IMR-90 (cell line): ENCODE measurements at places on chromosomes 5 and 9.

DNA sequence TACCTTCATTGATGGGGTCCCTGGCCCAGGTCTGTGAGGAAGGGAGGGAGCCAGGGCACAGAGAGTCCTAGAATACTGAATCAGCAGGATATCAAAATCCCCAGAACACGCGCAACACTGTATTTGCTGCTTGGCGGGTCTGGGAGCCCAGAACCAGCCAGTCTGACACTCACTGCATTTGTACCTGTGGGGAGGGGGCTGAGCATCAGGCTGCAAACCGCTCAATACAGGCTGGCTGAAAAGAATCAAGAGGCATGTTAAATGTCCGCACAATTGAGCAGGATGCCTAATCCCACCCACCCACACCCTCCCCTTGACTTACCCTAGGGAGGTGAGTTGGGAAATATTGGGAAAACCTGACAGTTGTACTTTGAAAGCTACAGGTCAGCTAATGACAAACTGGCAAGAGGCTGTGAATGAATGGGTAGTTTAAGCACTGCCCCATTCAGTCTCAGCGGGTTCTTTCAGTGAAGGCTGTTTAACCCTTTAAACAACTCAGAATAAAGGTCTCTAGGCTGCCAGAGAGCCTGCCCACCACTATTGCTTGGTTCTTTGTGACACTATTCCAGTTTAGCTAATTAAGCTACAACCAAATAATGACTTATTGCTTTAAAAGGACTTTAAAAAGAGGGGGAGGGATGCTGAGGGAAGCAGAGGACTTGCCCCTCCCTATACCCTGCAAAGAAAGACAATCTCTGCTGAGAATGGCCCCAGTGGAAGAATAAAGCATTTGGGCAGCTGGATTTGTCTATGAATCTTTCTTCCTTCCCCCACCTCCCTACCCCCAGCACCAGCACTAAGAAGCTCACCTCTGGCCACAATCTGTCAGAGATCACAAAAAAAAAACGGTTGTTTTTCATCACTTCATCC lies 5.0 kb downstream of the SPRY4 start:
- no peak for DNase-seq

DNA sequence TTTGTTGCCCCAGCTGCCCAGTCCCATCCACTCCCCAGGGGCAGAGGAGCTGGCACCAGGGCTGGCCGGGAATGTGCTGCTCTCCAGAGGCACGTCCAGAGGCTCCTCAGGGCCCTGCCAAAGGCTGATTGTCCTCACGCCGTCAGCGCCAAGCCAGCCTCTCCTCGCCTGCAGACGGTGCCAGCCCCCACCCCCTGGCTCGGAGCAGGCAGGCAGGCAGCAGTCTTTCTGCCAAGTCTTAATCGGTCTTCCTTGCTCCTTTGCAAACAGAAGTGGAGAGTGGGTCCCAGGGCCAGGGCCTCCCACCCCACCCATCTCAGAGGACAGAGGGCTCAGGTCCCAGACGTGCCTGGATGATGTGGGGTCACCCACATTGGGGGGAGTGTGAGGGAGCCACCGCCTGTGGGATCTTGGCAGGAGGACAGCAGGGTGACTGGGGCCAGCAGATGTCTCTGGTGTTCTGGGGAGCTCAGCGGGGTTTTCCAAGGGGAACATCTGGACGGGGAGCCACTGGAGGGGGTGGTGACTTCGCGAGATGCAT lies 36.3 kb downstream of the FAM163B start:
- DNase-seq, result no peak

DNA sequence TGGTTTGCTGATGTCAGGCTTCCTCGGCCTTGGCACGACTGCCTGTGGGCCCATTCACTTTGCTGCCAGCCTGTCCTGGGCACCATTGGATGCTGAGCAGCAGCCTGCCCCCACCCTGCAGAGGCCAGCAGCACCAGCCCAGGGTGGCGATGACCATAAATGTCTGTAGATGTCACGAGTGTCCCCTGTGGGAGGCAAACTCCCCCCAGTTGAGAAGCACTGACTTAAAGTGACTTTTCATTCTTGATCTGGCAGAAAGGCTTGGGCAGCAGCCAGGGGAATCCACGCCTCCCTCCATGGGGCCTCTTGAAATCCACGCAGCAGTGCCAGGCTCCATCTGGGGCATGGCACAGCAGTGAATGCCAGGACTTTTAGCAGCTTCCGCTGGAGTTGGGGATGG lies 21.8 kb downstream of the IRX4 start:
- DNase-seq, result no peak

DNA sequence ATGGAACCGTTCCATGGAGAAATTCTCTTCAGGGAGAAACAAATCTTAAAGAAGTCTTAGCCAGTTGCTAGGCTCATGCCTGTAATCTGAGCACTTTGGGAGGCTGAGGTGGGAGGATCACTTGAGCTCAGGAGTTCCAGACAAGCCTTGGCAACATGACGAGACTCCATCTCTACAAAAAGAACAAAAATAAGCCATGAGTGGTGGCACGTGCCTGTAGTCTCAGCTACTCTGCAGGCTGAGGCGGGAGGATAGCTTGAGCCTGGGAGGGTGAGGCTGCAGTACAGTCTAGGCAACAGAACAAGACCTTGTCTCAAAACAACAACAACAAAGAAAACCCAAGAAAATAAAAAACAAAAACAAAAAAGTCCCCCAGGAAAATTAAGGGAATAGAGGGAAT lies 8.2 kb downstream of the HSPB3 start:
- no peak for DNase-seq

DNA sequence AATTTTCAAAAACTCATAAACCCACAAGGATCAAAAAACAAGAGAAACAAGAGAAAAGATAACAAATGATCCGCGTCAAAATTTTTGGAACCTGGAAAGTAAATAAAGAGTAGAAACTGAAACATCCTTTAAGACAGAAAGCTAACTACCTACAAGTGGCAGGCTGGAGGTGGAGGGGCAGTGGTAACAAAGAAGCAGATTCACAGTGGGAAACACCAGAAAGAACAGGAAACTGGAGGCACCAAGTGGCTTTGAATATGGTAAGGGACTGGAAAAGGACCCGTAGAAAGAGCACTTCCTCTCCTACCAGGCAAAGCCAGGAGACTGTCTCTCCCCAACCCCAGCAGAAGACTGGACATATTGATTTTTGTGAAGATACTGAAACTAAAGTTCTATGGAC lies 100.6 kb upstream of the TARS1 start:
- DNase-seq, result no peak
